ENCODE measurements at places on chromosomes 12 and 14.

DNA sequence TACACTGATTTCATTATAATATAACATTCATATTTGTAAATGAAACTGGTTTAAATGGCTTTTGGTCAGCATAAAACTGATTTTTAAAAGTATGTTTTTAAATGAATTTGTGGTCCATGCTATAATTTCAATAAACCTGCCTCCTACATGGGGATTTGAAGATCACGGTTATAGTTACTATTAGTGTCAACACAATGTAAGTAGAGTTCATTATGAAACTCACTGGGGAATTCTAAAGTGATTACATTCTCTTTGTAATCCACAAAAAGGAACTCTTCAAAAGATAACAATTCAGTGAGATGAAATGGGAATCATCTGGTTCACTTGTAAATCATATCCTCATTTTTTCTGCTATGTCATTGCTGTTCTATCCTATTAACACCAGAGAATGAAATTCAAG lies 204.5 kb upstream of the G2E3 start:
- no peak for DNase-seq

- DNase-seq: no peak
Observed at GRCh38 chr14:23829736-23830471, 123.7 kb upstream of the DHRS4 start.

DNA sequence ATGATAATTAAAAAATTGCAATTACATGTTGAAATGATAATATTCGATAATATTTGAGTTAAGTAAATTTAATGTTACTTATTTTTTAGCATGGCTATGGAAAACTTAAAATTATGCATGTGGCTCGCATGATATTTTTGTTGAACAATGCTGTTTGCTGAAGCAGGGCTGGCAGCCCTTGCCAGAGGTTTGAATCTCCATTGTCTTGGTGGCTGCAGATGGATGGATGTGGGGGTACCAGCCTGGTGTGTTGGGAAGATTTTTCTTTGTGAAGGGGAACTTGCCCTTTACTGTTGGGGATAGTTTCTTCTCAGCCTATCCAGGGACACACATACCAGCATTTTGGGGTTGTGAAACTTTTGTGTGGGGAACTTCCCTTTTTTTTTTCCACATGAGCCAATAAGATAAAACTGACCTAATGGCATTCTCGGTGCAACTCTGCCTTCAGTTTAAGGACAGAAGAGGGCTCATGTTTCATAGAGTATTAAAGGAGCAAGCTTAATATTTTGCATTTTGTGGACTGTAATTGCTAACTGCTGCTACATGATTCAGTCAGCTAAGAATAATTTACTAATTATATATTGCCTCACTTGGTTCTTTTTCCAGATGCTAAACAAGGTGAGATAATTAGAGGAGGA lies 8.8 kb downstream of the RASSF3 start:
- no peak for DNase-seq

DNA sequence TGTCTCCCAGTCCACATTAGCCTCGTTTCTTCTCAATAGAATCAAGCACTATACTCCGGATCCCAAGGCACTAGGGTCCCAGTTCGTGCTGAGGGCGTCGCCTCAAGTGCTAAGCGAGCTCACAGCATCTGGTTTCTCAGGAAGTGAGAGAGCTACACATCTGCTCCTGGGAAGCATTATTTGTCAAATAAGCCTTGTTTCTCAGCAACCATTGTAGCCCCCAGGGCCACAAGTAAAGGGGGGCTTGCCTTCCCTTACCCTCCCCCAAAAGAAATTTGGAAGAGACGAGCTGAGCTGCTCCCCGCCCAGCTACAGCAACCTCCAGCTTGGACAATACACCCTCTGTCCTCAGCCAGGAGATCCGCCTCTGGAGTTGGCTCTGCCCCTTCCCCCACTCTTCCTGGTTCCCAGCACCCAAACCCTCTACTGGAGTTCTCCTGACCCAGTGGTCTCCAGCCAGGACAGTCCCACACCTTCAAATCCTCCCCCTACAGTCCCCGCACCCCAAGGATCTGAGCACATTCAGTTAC lies 5.7 kb upstream of the TNS2 start:
- DNase-seq: no peak

- DNase-seq: no peak
Observed at GRCh38 chr14:89695846-89696245, 258.7 kb downstream of the EFCAB11 start.

Measured in DMS153 (cell line).